ENCODE measurements at places on chromosomes 2 and 18.

DNA sequence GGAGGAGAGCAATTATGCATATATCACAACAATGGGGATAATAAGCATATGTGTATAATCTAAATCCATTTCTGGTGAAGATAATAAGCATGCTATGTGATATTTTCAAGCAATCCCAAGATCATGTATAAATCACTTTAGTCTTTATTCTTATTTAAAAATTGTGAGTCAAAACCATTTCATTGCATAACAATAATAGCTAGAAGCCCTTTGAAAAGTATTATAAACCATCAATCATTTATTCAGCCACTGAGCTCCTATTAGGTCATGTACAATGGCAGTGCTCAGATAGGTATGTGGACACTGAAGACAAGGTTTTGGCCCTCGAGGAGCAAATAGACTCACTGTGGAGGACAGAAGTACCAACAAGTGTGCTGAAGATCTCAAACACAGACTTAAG is 113.1 kb downstream of the CDCA7 start:
- no peak for DNase-seq

DNA sequence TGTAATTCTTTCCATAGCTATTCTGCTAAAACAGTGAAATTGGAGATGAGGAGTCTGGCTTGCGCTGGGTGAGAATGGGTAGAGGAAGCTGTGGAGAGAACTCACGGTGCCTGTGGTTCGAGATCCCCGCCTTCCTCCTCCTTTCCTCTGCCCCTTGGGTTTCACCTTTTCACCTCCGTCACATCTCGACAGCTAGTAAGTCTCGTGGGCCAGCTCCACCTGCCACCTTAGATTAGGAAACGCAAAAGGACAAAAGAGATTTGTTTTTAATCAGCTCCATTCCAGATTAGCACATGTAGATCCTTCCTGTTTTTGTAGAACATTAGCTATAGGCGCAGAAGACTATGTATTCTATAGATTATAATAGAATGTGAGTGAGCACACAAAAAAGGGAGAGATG is 20.6 kb downstream of the TRIB2 start:
- no peak for DNase-seq

DNA sequence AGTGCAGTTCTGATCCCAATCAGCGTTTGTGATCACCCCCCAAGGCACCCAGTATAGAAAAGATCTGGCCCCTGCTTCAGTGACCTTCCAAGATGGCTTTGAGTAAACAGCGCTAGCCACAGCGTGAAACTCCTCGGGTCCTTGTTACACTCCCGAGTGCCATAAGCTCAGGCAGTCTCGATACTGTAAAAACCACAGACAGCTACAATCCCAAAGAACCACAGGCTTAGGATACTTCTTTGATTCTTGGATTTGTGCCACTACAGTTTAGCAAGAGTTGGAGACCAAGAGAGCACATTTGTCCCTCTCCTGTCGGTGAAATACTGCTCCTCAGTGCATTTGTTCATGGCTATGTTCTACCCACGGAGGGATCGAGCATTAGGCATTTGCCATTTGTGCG is 352.5 kb upstream of the ZNF521 start:
- DNase-seq, result no peak

DNA sequence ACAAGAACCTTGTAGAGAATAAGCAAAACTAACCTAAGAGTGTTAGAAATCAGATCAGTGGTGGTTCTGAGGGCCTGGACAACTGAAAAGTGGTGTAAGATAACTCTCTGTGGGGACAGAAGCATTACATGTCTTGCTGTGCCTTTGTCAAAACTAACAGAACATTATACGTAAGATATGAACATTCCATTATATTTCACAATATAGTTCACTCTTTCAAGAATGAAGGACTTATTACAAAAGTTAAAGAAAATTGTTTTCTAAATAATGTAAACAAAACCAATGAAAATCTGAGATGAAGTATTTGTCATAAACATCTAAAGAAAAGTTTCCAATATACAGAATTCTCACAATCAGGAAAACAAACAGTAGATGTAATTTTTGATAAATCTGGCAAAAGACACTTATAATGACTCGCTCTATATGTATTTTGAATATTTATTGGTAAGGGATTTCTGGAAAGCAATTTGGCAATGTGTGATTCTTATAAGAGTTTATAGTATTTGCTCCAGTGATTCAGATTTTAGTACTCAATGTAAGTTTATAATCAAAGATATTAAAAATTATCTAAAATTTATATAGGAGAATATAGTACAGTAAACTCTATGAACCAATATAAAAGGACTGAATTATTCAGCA is 258.4 kb downstream of the CD226 start:
- no peak for DNase-seq

DNA sequence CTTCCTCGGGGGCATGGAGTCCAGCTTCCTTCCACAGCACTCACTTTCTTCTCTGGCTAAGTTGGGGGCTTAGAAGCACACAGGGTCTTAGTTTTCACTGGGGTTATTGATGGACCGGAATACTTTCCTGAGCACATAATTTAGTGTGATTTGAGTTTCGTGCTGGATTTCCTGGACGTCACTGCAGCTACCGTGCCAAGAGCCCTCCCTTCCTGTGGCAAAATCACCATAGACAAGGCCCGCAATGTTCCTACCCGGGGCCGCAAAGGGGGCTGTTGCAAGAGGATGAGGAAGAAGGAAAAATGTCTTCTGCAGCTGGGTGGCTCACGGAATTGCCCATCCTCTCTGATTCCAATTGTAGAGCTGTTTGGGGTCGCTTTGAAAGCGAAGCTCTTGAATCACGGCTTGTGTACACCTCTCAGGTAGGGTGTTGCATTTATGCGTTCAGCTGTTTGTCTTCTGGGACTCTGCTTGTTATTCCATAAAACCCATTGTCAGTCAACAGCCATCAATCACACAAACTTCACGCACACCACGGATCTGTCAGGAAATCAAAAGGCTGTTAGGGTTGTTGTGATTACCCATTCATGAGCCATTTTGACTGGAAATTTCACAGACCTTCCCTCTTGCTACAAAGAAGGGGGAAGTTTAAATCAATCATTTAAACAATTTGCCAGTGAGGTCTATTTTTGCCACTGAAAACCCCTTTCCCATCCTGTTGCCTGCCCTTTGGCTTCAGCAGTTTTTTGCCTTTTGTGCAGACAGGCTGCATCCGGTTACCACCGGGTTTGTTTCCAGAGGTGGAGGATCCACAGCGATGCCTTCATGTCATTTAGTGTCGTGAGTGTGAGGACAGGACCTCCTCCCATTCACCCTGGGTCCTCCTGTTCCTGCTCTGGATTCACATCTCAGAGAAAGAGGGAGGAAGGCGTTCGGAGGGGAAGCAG is 36.0 kb downstream of the SMIM21 start:
- DNase-seq, result no peak

DNA sequence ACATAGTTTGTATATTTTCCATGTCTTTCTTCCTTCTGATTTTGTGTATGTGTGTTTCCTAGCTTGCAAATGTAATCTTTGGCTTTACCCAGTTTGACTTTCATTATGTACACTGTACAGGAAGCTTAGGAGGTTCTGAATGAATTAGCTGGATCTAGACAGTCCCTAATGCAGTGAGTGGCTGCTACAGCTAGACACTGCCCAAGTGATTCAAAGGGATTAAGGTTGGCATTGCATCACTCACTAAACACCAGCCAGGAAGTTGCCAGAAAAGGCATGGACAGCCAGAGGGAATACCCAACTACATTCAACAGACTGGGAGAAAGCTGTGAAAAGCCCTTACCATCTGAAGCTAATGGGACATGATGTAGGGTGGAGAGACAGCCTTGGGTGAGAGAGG is 316.0 kb upstream of the MEX3C start:
- no peak for DNase-seq

- peak; percentile 63 for DNase-seq
Measured at GRCh38 chr2:223056701-223057418, 4.9 kb downstream of the KCNE4 start.
